ENCODE measurements at places on chromosomes 2 and 18. TPM values are rescaled to one million over a fixed set of nuclear protein-coding genes. Genes with fewer than 3 reads are reported as not detected.

DNA sequence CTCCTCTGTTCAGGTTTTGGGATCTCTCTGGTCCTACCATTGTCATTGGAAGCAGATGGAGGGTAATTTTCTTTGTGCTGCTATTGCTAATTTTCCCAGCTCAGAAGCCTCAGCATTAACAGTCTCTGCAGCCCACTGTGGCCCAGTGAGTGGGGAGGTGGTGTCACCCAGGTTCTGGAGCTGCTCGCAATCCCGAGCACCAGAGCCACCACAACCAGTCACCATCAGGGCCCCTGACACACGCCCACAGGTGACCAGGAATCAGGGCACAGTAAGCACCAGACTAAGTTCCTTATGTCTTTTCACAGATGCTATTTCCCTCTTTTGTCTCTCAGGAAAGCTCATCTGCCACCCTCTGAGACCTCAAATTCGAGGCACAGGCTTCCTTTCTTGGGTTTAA, 87.9 kb downstream of the SEPTIN10 start:
- DNase-seq: peak; percentile 16

DNA sequence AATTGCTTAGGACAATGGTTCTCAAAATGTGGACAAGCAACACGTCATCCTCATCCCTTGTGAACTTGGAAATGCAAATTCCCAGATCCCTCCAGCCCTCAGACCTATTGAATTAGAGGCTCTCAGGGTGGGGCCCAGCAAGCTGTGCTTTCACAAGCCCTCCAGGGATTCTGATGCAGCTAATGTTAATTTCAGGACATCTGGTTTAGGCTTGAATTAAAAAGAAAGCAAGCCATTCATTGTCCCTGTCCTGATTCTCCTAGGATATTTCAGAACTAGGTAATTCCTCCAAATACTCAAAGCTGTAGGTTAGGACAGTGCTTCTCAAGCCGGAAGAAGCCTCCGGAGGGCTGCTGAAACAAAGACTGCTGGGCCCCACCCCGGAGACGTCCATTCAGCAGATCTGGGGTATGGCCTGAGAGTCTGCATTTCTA, 26.0 kb upstream of the GLI2 start:
- DNase-seq: peak; percentile 63

DNA sequence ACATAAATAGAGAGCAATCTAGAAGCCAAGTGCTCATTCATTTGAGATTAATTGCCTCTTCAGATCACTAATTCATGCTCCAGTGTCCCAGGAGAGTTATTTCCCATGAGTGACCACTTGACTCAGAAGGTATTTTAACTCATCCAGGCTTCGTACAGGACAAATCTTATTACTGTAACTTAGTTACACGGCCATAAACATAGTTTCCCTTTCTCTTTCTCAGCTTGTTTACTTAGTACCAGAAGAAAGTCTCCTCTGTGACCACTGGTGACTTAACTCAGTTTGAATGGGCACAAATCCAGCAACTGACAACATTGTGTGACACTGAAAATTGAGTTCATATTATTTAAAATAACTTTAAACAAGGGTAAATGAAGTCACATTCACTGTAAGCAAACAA, 25.3 kb downstream of the MMADHC start:
- no peak for DNase-seq

GRCh38 chr2:31666878-31667277, 86.1 kb upstream of the SRD5A2 start:
- DNase-seq: no peak

Gene ATP6V1B1
- total RNA-seq: 0.14 TPM

Gene MPV17
- total RNA-seq: 60.8 TPM

GRCh38 chr2:209473930-209474419, 50.1 kb downstream of the MAP2 start:
- no peak for DNase-seq

DNA sequence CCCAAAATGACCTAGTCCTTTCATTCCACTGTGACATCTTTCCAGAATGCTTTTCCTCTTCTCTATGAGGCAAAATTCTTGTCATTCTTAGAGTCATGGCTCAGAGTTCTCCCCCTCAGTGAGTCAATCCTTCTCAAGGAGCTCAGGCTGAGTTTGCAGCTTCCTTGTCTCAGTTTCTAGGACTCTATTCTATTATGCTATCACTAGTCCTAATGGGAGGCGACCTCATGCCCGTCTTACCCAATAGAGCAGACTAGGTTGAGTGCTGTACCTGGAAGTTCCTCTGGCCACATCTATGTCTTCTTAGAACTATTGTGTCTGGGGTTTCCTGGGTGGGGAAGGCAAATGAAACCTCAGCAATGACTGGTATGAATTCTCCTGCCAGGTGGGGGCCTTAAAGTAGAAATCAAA, 51.5 kb downstream of the HAUS1 start:
- DNase-seq: no peak

Gene MRO
- total RNA-seq: 1.7 TPM

Gene LIMS4
- 0.07 TPM for total RNA-seq

- no peak for DNase-seq
Observed at GRCh38 chr18:9820127-9820526, 65.6 kb upstream of the TXNDC2 start.

Gene OR6B2
- total RNA-seq: not detected

Gene ASIC4
- total RNA-seq: 1.2 TPM

- DNase-seq: no peak
Observed at GRCh38 chr2:144631636-144632035, 111.7 kb upstream of the ZEB2 start.

Gene NEUROD1
- total RNA-seq: 0.04 TPM

- no peak for DNase-seq
Observed at GRCh38 chr2:150166313-150167051, 321.0 kb downstream of the RND3 start.

Gene MYCN
- 48.4 TPM for total RNA-seq

- DNase-seq: peak; percentile 5
Observed at GRCh38 chr18:56789004-56789888, 138.1 kb downstream of the WDR7 start.

Gene FSHR
- not detected for total RNA-seq

- no peak for DNase-seq
Observed at GRCh38 chr18:42392416-42392815, 437.4 kb downstream of the PIK3C3 start.

DNA sequence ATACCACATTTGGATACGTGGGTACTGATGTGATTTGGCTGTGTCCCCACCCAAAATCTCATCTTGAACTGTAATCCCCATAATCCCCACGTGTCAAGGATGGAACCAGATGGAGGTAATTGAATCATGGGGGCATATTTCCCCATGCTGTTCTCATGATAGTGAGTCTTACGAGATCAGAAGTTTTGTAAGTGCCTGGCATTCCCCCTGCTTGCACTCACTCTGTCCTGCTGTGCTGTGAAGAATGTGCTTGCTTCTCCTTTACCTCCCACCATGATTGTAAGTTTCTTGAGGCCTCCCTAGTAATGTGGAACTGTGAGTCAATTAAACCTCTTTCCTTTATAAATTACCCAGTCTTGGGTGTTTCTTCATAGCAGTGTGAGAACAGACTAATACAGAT, 70.3 kb downstream of the CHST9 start:
- no peak for DNase-seq

DNA sequence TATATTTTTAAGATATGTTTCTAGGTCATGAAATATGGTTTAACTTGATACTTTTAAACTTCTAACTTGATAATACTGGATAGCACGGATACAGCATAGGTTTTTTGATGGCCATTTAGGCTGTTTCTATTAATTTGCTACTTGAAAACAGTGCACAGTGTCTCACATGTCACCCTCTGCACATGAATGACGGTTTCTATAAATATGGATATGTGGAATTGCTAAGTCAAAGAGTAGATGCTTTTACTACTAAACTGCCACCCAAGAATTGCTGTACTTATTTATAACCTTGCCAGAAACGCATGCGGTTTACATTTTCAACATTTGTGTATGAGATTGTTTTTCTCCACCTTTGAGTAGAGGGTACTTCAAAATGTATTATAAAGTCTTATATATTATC, 174.6 kb upstream of the LYPD1 start:
- DNase-seq: no peak
